HL-60 (cell line): ENCODE measurements at places on chromosomes 3 and 15.

DNA sequence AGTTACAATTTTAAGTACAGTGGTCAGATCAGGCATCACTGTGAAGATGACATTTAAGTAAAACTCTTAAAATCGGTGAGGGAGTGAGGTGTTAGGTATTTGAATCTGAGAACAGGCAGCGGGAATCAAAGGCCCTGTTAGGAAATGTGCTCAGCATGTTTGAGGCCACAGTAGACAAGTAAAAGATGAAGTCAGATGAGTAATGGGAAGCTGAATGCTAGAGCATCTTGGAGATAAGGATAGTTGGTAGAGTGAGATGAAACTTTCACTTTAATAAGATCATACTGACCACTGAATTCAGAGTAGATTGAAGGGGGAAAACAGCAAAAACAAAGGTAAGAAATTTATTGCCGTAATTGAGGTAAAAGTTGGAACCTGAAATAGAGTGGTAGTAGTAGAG lies 61.6 kb downstream of the DCBLD2 start:
- no peak for DNase-seq

GRCh38 chr15:57505949-57506391 lies 85.7 kb upstream of the MYZAP start:
- DNase-seq: no peak

DNA sequence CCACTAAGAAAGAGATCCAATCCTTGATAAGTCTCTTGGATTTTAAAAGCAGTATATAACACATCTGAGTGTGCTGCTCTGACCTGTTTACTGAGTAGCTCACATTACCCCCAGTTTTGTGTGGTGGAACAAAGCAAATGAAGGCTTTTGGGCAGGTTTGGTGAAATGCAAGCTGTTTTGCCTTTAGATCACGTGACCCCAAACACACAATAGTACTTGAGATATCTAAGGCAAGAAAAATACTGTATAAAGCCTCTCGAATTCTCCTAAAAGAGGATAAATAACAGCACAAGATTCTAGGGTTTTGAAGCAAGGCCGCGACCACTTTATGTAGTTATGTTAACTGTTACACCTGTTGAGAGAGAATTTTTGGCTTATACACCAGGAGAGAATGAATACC lies 49.3 kb upstream of the TRIM42 start:
- no peak for DNase-seq

DNA sequence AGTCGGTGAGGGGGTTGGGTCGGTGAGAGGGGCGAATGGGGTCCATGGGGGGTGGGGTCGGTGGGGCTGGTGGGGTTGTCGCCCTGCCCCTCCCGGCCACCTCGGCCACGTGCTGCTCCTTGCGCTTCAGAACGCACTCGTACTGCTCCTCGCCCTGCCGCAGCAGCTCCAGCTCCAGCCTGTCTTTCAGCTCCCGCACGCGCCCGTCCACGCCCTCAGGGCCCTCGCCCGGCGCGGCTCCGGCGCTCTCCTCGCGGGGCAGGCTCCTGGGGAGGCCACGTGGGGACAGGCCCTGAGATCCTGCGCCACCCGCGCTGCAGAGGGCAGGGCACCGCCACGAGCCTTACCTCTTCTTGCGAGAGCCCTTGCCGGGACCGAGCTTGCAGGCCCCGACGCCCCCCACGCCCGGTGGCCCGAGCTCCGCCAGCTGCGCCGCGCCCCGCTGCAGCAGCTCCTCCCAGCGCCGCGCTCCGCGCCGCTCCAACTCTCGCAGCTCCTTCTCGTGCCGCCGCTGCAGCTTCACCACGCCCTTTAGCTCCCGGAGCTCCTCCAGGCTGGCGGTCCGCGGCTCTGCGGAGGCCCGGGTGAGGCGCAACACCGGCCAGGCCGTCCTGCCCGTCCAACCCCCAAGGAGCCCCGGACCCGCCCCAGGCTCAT lies 8.2 kb upstream of the ANKRD63 start:
- DNase-seq: no peak

GRCh38 chr15:28192772-28193171 lies 93.7 kb upstream of the OCA2 start:
- no peak for DNase-seq

GRCh38 chr15:100997442-100997841 lies 78.3 kb downstream of the LRRK1 start:
- no peak for DNase-seq

DNA sequence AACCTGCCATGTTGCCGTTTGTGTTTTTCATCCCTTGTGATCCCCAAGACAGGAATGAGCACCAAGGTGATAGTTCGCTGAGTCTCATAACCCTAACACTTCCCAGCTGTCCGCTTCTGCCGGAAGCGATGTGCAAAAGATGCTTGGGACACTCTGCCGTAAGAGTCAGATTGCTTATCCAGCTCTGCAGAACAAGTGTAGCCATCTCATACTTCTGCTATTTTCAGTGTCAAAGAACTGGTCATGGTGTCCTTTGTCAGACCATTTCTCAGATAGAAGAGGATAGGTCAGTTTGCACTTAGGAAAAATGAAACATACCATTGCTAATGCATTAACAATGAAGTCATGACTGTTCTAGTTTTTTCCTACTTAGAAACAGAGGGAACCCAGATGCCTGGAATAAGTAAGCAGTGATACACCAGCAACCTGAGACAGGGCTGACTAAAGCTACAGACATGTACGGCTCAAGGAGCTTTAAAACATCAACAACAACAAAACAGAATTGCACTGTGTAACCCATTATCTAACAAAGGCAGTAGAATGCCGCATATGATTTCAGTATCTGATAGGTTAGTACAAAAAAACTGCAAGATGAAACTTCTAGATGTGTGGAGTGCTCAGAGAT lies 134.0 kb upstream of the IL12A start:
- DNase-seq: no peak

DNA sequence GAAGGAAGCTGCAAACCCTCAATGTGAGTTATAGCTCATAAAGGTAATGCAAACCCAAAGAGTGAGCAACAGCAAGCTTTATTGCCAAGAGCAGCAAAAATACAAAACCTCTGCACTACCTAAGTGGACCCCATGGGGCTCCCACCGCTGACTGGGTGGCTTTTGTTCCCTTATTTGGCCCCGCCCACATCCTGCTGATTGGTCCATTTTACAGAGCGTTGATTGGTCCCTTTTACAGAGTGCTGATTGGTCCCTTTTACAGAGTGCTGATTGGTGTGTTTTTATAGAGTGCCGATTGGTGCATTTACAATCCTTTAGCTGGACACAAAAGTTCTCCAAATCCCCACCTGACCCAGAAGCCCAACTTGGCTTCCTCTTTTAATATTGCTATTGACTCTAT lies 154.5 kb upstream of the NSMCE3 start:
- DNase-seq: no peak

DNA sequence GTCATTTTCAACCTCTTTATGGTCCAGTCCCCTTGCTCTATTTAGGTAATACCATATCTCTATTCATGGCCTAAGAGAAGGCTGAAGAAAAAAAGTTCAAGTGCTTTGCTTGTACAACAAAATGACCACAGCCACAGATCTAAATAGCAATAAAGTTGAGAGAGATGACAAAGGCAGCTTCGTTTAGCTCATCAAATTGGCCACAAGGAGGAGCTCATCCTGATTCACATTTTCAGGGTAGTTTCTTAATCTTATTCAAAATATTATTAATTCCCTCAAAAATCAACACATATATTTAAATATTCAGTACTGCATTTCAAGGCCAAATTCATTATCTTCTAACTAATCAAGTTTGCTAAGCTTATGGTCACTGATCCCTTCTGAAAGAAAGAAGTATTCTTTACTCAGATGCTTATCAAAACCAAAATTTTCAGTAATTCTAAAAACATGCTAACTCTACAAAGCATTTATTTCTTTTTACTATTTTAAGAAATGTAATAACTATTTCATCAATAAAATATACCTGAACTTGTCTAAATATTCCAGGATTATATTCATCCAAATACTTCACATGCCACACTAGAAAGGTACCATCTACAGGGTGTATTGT lies 85.5 kb downstream of the DMXL2 start:
- no peak for DNase-seq

DNA sequence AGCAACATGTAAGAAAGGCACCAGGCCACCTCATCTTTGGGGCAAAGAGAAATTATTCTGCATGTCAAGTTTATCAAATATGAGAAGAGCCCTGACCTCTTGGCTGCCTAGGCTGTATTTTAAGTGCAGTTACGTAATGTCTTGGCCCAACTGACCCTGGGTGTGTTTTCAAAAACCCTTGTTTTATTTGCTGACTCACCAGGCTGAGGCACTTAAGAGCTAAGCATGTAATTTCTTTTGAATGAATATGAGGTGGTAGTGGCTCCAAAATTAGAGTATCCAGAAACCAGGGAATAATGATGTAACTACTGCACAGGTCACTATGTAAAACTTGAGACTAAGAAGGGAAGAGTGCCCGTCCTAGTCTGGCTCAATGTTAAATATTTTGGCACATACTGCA lies 24.3 kb downstream of the PGPEP1L start:
- DNase-seq: peak; percentile 37

- DNase-seq: no peak
Observed at GRCh38 chr3:72482589-72483321, 365.5 kb downstream of the SHQ1 start.

DNA sequence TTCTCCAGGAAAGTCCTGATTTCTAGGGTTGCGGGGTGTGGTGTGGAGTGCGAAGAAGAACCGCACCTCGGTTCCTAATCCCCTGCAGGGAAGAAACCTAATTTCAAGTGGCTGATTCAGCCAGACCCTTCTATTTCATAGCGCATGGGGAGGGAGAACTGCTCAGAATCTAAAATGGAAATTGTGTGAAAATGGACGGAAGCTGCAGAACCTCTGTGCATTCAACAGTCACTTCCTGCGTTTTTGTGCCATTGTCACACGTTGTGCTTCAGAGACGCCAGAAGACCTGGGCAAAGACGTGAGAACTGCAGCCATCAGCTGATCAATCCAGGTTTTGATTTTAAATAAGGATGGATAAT lies 1.2 kb downstream of the SIDT1 start:
- no peak for DNase-seq

GRCh38 chr15:92018535-92019239 lies 165.2 kb downstream of the SLCO3A1 start:
- no peak for DNase-seq

DNA sequence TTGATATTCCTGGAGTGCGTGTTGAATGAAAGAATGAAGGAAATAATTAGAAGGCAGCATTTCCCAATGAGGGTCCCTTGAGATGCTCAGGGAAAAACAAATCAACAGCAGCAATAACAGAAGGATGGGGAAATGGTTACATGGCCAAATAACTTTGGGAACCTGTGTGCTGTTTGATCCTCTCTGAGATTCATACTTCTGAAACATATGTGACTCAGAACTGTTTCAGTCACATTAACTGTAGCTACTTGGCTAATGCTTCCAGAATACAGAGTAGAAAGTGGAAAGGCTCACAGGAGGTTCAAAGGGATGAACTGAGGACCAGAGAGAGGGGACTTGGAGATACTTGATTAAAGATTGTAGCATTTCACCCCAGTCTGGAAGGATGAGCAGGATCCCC lies 258.2 kb downstream of the SLCO3A1 start:
- no peak for DNase-seq

GRCh38 chr15:49134683-49135341 lies 20.6 kb downstream of the COPS2 start:
- no peak for DNase-seq

- DNase-seq: no peak
Observed at GRCh38 chr15:39192351-39192750, 388.5 kb upstream of the THBS1 start.

DNA sequence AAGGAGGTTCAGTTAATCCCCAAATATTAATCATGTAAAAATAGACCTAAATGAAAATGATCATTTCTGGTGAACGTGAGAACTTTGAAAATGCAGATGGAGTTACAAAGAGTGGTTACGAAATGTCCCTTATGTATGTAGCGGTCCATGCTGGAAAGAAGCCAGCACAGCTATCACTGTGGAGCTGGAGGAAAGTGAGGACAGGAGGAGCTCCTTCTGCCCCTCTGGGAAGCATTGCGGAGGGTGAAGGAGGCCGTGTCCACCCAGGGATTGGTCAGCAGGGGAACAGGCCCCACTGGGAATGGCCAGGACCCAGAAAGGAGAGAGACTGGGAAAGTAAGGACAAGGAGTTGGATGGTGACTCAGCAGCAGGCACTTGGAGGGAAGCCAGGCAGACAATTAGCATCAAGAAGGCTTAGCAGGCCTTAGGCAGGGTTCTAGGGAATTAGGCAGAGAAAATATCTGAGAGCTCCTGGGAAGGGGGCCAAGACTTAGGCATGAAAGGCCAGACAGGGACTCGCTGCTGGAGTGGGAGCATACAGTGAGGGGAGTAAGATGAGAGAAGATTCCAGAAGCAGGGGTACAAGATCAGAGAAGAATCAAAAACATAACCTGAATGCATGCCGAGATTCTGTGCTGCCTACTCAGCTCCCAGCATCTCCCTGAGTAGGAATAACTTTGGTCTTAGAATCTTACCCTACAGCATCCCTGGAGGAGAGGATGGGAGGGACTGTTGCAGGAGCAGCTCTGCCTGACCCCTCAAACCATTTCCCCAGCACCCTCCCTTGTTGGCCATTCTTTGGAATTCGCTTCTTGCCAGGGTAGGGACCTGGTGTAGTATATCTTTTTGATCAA lies 171.0 kb upstream of the UMPS start:
- no peak for DNase-seq

DNA sequence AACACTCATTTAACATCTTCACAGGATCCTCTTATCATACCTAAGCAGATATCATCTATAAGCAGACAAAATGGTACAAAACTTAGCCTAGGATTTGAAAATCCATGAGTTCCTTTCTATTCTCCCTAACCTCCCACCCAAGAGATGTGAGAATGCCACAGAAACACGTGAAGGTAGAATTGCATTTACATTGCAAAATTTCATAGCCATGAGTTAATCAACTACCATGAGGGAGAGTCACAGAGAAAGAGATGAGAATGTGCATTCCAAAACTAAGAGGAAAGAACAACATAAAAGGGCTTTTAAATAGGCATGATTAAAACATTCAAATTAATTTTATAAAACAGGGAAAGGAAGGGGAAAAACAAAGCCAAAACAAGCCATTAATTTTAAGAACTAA lies 806.2 kb downstream of the NTRK3 start:
- no peak for DNase-seq

GRCh38 chr3:189688262-189688661 lies 57.1 kb downstream of the TP63 start:
- DNase-seq: no peak

DNA sequence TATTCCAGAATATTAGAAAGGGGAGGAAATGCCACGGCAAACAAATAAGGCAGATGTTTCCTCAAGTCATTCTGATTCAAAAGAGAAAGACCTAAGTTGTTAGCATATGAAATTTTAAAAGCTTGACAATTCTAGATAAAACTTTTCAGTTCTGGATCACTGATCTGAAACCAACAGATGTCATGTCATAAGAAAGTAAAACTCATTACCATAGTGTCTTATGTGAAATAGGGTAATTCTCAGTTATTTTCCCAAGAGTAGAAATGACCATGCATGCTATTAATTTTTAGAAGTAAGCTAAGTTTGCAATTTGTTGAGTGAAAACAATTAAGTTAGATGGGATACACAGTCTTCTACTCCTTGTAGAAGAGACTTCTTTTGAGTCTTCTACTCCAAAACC lies 630.3 kb downstream of the NAALADL2 start:
- DNase-seq: no peak

- no peak for DNase-seq
Observed at GRCh38 chr3:53328746-53329145, 18.6 kb downstream of the DCP1A start.

- peak; percentile 82 for DNase-seq
Observed at GRCh38 chr3:177284383-177284881, 87.2 kb upstream of the TBL1XR1 start.
